Activated T-helper 17 cell treated with anti-CD3 and anti-CD28 coated beads, Interleukin-2, amount 50 U/mL, for 72 hours (primary cell): ENCODE measurements at places on chromosomes 11 and 22. TPM values are rescaled to one million over a fixed set of nuclear protein-coding genes. Genes with fewer than 3 reads are reported as not detected.

The DLG2 gene
- 1.9 TPM for total RNA-seq

DNA sequence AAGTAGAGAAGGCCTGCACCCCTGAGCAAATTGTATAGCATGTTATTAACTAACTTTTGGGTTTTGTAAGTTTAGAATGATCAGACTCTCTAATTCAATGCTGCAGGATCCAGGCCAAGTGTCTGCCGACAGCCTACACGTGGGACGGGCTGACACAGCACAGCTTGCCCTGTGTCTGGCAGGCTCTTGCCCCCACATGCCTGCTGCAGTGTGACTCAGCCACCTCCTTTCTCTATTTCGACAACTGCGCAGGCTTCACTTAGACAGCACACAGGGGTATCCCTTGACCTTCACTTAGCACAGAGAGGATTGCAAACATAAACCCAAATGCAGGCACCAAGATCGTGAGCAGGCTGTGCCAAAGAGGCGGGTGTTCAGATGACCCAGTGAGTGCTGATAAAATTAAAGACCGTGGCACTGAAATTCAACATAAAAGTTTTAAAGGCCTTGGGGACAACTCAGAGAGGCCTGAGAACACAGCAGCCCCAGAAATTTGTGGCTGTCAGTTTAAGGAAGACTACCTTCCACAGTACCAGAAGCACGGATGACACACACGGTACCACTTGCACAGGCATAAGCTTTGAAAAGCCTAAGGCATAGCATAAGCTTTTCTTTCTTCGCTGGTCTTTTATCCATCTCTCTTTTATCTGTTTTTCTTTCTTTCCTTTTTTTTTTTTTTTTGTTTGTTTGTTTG lies 37.8 kb downstream of the SCN3B start:
- no peak for ATAC-seq

The PDGFB gene
- total RNA-seq = 11.3 TPM

GRCh38 chr11:1088927-1089737 lies 14.5 kb downstream of the MUC2 start:
- no peak for ATAC-seq

- no peak for ATAC-seq
These were observed 27.5 kb downstream of the KCNA4 start for GRCh38 chr11:29989174-29989970.
